GM12878 (cell line): ENCODE measurements at places on chromosomes 12 and 14. TPM values are rescaled to one million over a fixed set of nuclear protein-coding genes. Genes with fewer than 3 reads are reported as not detected.

DNA sequence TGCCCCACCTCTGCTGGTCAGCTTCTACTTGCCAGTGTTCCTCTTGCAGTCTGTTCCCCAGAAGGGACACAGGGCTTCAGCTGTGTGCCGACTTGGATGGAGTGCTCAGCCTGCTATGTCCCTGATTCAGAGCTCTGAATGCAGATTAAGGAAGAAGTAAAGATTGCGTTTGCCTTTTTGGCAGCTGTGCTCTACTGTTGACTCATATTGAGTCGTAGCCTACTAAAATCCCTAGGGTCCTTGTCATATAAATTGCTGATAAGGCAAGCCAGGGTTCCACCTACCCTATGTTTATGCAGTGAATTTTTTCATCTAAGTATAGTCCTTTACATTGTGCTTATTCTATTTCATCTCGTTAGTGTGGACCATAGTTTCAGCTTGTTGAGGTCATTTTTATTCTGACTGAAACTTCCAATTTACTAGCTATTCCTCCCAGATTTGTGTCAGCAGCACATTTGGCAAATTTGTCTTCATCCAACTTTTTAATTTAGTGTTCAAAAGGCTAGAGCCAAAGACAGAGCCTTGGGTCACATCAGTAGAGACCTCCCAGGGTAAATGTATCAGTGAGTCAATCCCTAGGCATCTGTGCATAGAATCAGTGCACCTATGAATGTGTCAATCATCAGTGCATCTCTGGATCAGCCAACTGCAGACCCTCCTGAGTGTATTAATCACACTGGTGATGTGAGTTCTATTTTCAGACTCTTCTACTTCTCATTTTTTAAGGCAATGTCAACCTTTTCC is 31.9 kb downstream of the CACNA1C start:
- H3K27me3 ChIP-seq: no peaks in the 10 kb centered on the region; the same call in 1 of the 2 replicates
- H3K4me3 ChIP-seq: no peak overlapping the region
- H3K36me3 ChIP-seq: no peaks in the 10 kb centered on the region
- H3K4me1 ChIP-seq: no peaks in the 10 kb centered on the region
- H3K27ac ChIP-seq: no peak overlapping the region
- no peak for DNase-seq

GRCh38 chr12:108822497-108823205 is 34.7 kb downstream of the SSH1 start:
- H3K4me3 ChIP-seq: no peak overlapping the region
- H3K27me3 ChIP-seq: no peaks in the 10 kb centered on the region
- DNase-seq: no peak

GRCh38 chr12:132137483-132138125 is 6.5 kb downstream of the DDX51 start:
- H3K36me3 ChIP-seq: peaks cover 23% of the 10 kb centered on the region
- H3K4me3 ChIP-seq: no peak overlapping the region
- peaks cover 3% of the 10 kb centered on the region for H3K4me1 ChIP-seq
- no peak for DNase-seq

DNA sequence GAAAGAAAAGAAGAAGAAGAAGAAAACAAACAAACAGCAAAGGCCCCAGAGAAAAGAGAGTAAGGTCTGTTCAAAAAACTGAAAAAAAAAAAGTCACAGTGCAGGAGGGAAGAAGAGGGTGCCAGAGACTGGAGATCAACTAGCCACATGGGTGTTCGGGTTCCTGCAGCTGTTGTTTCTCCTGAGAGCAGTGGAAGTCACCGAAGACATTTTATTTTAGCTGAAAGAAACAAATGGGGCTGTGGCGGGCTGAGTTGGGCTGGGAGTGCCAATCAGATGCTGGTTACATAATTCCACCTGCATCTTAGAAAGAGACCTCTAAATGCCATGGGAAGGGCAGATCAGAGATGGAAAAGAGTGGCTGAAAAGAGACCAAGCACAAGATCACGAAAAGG is 33.9 kb downstream of the ACTN1 start:
- no peaks in the 10 kb centered on the region for H3K27me3 ChIP-seq
- no peak overlapping the region for H3K4me3 ChIP-seq
- DNase-seq: no peak
- peaks cover 8% of the 10 kb centered on the region; the same call in 1 of the 2 replicates for H3K4me1 ChIP-seq
- H3K27ac ChIP-seq: no peak overlapping the region

DNA sequence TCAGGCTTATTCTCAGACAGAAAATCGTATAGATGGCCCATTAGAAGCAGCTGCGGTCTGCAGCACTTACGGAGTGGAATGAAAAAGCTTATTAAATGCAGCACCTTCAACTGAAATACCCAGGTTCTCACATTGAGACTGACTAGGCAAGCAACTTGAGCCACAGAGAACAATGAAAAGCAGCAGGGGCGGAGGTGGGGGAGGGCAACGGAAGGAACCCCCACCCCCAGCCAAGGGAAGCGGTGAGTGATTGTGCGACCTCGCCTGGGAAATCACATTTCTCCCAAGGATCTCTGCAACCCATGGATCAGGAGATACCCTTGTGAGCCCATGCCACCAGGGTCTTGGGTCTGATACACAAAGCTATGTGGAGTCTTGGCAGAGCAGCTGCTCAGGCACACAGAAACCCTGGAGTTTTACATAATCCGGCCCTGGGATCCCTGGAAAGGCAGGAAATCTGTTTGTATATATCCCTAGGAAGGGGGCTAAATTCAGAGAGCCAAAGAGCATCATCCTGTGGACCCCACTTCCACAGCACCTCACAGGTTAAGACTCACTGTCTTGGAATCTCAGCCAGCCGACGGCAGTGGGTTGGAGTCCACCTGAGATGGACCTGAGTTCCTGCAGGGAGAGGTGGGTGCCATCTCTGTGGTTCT is 38.1 kb downstream of the PZP start:
- DNase-seq: no peak
- no peak overlapping the region for H3K4me3 ChIP-seq
- no peaks in the 10 kb centered on the region for H3K36me3 ChIP-seq
- H3K27ac ChIP-seq: no peak overlapping the region
- H3K27me3 ChIP-seq: 0 out of 2 replicates have a peak, but pooled peaks cover 3% of the 10 kb centered on the region

DNA sequence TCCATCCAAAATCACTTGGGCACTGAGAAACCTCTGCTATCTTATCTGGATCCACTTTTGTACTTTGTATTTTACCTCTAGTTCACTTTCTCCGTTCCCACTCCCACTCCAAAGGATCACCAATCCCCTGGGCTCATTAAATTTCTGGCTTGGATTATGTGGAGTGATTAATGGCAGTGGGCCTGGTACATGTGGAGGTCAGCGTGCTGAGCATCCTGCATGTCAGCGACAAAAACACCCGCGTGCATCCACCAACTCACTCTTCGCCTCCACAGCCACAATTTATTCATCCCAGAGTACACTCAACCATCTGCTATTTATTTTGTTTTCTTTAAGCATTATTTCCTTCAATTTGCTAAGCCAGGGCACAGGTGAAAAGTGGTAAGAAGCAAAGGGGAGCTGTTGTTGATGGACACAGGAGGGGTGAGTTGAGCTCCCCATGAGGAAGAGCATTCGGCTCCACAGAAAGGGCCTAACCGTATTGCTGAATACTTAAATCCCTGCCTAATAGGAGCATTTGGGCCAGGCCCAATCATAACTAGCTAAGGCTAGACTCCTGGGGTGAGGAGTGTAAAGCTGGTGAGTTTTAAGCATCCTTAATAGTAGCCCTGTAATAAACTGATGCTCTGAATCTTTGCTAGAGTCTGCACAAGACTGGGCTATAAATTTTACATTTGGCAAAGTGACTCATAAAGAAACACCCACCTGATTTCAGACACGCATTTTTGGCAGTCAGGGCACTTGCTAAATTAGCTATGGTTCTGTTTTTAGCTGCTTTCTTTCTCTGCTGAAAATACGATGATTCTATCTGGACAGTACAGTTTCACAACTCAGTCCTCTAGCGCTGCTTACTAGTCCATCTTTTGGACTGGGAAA is 137.8 kb downstream of the SLC25A21 start:
- H3K4me1 ChIP-seq: no peaks in the 10 kb centered on the region
- H3K27me3 ChIP-seq: no peaks in the 10 kb centered on the region
- no peaks in the 10 kb centered on the region for H3K36me3 ChIP-seq
- H3K4me3 ChIP-seq: no peak overlapping the region

DNA sequence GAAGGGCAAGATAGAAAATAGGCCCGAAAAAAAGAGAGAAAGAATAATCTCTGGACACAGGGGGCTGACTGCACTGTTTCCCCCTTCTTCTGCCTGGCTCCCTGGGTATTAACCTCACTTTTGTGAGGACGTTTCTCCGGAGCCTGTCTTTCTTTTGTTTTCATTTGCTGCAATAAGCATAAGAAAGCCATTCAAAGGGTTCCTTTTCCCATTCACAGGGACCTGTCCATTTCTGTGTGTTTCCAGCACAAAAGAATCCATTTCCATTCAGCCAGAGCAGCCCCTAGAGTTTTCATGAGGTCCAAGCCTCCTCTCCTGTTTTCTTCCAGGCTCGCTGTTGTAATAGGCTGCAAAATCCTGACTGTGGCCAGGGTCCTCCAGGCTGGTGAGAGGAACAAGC is 16.8 kb downstream of the PLXNC1 start:
- H3K4me1 ChIP-seq: no peaks in the 10 kb centered on the region
- no peaks in the 10 kb centered on the region for H3K27me3 ChIP-seq
- no peak overlapping the region for H3K27ac ChIP-seq
- no peak overlapping the region for H3K4me3 ChIP-seq

DNA sequence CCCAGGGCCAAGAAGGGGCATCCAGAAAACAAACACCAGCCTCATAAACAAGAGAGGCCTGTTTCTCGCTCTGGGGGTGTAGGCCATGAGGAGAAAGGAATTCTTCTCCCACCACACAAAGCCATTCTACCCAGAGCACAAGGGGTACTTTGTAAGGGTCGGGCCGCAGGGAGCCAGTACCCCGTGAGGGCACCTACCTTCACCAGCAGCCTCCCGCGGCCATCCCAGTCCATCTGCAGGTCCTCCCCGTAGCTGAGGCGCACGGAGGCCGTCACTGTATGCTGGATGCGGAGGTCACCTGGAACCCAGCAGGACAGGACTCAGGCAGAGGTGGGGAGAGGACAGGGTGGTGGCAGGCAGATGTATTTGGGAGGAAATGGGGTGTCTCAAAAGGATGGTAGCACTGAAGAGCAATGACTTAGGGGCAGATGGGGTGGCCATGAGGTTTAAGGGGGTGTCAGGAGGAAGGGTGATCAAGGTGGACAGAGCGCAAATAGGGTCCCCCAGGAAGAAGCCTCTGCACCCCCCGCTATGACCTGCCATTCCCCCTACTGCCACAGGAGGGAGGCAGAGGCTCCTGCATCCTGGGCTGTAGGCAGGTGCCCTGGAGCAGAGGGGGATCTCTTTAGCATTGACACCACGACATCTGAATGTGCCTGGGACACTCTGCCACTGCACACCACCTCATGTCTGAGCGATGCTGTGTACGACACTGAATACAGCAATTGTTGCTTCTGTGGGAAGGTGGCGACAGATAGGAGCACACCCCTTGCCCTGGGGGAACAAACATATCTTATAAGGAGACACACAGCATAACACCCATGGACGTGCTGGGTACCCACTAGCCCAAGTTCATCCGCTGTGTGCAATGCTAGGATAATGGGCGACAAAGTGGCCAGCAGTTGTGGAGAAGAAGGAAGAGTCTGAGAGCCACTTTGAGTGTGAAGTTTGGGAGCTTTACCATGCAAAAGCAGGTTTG is 61.4 kb downstream of the VWF start:
- H3K4me3 ChIP-seq: no peak overlapping the region
- H3K36me3 ChIP-seq: no peaks in the 10 kb centered on the region
- no peak overlapping the region for H3K27ac ChIP-seq
- H3K27me3 ChIP-seq: no peaks in the 10 kb centered on the region
- H3K4me1 ChIP-seq: no peaks in the 10 kb centered on the region
- DNase-seq: no peak

DNA sequence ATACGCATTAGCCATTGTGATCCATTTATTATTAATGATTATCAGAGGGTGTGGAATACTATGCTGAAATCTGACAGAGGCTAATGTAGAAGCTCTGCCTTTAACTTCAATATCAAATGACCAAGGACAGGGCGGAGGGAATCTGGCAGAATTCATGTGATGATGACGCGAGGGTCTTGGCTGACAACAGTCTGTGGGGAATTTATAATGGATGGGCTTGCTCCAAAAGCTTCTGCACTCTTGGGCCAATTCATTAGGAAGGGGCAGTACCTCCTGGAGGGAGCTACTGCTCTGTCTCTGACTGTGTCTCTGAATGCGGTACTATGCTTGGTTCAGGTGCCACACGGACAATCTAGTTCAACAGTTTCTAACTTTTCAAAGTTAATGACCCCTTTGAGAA is 46.2 kb downstream of the GALNT8 start:
- no peak overlapping the region for H3K4me3 ChIP-seq
- DNase-seq: no peak
- H3K27ac ChIP-seq: no peak overlapping the region
- H3K27me3 ChIP-seq: no peaks in the 10 kb centered on the region

- peaks cover 2% of the 10 kb centered on the region for H3K36me3 ChIP-seq
- no peak for DNase-seq
- H3K27ac ChIP-seq: no peak overlapping the region
- no peaks in the 10 kb centered on the region for H3K4me1 ChIP-seq
- H3K4me3 ChIP-seq: no peak overlapping the region
- H3K27me3 ChIP-seq: no peaks in the 10 kb centered on the region
Measured at GRCh38 chr12:95257541-95257940, 39.9 kb downstream of the VEZT start.

GRCh38 chr12:54605138-54605970 is 16.9 kb upstream of the PPP1R1A start:
- no peaks in the 10 kb centered on the region for H3K4me1 ChIP-seq
- H3K4me3 ChIP-seq: no peak overlapping the region
- DNase-seq: no peak
- no peak overlapping the region for H3K27ac ChIP-seq
- no peaks in the 10 kb centered on the region; the same call in 1 of the 2 replicates for H3K27me3 ChIP-seq

DNA sequence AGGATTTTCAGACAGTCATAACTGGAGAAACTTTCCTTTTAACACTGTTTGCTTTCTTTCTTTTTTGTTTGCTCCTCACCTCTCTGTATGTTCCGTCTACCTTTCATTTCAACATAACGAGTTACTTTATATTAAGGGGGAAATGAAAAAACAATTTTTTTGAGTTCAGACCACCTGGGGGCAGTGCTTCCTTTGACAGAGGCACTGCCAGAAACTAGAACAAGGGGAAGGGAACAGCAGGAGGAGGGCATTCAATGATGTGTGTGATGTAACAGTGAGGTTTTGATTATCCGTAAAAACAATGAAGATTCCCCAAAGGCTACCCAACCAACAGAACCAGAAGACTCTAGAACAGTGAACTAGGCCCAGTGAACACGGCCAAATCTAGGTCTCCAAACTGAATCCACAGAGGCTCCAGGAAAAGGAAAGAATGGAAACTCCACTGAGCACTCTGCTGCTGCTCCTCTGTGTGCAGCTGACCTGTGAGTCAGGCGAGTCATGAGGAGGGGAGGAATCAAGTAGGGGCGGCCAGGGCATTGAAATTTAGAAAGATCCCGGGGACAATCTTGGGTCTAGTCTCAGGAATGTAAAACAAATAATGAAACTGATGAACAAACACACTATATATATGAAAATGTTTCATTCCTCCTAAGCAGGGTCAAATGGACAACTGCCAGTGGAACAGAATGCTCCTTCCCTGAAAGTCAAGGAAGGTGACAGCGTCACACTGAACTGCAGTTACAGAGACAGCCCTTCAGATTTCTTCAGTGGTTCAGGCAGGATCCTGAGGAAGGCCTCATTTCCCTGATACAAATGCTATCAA is 323.5 kb downstream of the DAD1 start:
- DNase-seq: no peak
- no peaks in the 10 kb centered on the region for H3K27me3 ChIP-seq
- H3K4me3 ChIP-seq: no peak overlapping the region
- H3K4me1 ChIP-seq: no peaks in the 10 kb centered on the region; the same call in 1 of the 2 replicates
- no peak overlapping the region for H3K27ac ChIP-seq
- no peaks in the 10 kb centered on the region for H3K36me3 ChIP-seq

MYF5 gene
- total RNA-seq: not detected in 2 replicates

SYCP3 gene
- 0.05 and 0.28 TPM in 2 replicates for total RNA-seq

IRAK3 gene
- total RNA-seq: 8.5 and 8.7 TPM in 2 replicates

GZMB gene
- total RNA-seq: 0.87 and 1.1 TPM in 2 replicates

MYH6 gene
- total RNA-seq: not detected in 2 replicates

MYL2 gene
- total RNA-seq: 0.77 and 0.82 TPM in 2 replicates

CCDC197 gene
- total RNA-seq: not detected in 2 replicates
